Activated CD4-positive, alpha-beta T cell treated with anti-CD3 and anti-CD28 coated beads, Interleukin-2, amount 50 U/mL, for 48 hours (primary cell): ENCODE measurements at places on chromosomes 3 and 15.

DNA sequence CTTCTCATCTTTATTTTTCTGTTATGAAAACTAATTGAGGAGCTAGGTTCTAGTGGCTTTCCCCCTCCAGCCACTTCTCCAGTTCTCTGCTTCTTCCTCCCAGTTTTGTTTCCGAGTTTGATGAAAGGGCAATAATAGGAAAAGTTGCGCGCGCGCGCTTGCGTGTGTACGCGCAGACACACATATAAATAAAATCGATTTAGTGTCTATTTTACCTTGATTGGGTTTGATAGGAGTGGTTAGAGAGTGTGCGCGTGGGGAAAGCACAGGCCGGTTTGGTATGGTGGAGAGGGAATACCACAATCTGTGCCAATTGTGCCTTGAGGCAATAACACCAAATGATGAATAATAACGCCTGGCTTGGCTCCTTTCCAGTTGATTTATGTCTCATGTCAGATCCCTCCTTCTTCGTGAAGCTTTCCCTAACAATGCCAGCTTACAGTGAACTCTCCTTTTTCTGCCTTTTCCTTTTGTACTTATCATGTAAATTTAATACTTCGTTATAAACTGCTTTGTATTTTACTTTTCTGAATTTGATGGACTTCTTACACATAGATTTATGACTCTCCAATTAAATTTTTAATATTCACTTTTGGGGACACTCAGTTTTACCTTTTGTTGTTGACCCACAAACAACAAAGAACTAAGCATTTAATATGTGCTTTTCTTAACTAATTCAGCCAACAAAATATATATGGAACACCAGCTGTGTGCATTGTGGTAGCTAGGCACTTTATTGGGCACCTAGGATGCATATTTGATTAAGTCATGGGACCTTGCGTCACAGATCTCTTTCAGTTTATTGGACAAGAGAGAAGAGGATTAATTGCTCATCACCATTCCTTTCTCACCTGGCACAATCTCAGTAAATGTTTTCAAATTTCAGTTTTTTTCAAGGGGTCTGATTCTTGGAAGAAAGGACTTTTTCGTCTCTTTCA lies 1.7 kb downstream of the TIPARP start:
- DNase-seq, result peak; percentile 45

DNA sequence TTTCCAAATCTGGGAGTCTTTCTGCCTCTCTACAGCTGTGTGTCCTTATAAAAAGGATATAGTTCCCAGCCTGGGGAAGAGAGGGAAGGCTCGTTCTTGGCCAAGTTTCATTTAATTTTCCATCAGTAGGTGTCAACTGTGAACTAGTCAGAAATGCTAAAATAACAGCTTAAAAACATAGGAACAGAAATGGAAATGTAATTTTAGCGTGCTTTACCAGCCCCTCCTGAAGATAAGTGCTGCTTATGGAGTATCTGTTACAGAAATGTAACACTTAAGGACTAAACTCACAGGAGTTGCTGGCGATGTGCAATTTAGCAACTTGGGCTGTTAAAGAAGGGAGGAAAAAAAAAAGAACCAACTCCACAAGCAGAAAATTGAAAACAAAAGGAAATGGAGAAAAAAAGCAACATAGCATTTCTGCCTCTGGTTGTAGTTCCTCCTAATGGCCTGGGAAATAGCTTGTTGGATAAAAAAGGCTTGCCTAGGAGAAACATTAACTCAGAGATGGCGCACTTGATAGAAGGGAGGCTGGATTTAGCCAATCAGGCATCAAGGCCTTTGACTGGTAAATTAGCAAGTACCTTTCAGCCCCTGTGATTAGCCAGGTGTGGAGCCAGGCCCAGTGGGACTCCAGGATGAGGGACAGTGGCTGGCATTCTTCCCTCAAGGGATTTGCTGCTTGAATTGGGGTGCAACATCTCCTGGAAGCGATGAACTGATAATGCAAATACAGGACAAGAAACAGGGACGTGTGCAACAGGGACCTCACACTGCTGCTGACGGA lies 84.3 kb downstream of the RPLP1 start:
- no peak for DNase-seq

- no peak for DNase-seq
Measured at GRCh38 chr3:117114517-117115265, 405.1 kb downstream of the TUSC7 start.

DNA sequence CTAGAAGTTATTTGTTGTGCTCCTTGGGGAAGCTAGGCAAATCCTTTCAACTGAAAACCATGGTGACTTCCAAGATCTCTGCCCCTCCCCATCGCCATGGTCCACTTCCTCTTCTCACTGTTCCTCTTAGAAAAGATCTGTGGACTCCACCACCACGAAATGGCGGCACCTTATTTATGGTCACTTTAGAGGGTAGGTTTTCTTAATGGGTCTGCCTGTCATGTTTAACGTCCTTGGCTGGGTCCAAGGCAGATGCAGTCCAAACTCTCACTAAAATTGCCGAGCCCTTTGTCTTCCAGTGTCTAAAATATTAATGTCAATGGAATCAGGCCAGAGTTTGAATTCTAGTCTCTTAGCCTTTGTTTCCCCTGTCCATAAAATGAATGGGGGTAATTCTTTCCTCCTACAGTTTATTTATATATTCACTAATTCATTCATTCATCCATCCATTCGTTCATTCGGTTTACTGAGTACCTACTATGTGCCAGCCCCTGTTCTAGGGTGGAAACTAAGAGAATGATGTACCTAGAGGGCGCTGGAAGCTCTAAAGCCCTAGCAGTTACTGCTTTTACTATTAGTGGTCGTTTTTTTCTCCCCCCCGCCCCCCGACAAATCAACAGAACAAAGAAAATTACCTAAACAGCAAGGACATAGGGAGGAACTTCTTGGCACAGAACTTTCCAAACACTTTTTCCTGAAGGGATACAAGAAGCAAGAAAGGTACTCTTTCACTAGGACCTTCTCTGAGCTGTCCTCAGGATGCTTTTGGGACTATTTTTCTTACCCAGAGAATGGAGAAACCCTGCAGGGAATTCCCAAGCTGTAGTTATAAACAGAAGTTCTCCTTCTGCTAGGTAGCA lies 657 bp downstream of the PATL2 start:
- peak; percentile 57 for DNase-seq

DNA sequence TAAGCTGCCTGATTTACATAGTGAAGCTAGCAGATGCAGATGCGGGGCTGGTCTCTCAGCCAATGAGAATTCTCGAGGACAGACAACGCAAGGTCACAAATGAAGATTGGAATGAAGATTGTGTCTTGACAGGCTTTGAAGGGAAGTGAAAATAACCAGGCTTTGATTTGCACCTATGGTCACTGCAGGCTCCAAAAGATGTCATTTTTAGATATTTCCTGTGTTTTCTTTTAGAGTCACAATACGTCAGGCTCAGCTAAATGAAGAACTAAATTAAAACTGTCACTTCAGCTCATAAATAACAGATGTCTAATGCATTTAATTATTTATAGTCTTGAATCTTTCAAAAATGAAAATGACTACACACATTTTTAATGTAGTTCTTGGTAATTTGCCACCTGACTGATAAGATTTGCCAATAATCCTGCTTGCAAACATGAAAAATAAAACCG lies 99.5 kb downstream of the SQOR start:
- no peak for DNase-seq

DNA sequence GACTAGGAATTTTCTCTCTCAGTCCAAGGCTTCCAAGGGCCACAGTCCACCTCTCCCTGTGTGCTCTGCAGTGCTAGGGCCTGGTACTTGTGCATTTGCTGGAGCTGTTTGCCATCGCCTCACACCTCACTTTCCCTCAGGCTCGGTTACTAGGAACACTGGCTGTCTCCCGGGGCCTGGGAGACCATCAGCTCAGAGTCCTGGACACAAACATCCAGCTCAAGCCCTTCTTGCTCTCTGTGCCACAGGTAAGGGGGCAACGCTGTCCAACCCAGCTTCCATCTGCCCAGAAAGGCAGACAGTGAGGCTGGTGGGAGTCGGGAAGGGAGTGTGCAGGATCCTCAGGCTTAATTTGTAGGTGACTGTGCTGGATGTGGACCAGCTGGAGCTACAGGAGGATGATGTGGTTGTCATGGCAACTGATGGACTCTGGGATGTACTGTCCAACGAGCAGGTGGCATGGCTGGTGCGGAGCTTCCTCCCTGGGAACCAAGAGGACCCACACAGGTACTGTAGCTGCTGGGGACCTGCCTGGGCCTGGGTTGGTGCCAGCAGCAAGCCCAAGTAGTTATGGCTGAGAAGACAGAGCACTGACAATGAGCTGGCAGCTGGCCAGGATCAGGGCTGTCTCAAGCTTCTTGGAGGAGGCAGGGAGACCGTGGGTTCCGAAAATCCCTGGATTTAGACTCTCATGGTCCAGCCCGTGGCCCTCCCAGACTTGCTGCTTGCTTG lies 3.4 kb downstream of the PPM1M start:
- no peak for DNase-seq
